ENCODE measurements at places on chromosomes 4 and X.

DNA sequence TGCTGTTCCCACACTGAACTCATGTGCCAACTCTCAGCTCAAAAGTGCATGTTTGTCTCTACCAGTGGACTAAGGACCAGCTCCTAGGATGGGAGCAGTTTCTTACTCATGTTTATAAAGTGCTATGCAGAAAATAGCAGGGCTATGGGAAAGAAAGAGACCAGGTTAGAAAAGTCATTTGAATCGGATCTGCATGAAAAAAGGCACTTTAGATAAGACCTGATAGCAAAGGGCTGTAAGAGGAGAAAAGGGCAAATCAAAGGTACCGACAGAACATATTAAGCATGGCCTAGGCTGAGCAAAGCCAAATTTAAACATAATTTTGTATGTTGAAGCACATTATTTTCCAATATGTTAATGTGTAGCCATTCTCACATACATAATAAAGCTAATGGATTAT, 362.3 kb upstream of the ZFP42 start:
- no peaks in the 10 kb centered on the region for H3K4me1 ChIP-seq
- H3K4me3 ChIP-seq, result no peak overlapping the region
- no peak overlapping the region for H3K27ac ChIP-seq
- no peaks in the 10 kb centered on the region for H3K36me3 ChIP-seq
- no peaks in the 10 kb centered on the region for H3K27me3 ChIP-seq

DNA sequence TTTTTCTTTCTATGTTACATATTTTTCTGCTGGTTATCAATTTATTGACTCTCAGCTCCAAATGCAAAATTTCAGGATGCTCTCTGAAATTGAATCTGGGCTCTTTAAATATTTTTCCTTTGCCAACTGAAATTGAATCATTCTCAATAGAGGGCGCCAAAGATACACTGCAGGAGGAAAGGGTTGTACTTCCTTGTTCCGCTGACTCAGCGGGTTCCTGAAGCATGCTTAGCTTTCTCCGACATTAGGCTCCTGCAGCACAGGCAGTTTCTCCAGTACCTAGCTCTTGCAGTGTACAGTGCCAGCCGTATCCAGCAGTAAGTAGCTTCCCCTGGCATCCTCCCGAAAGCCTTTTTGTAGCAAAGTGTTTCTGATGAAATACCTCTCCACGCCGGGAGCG, 28.8 kb upstream of the CFAP47 start:
- H3K27me3 ChIP-seq, result no peaks in the 10 kb centered on the region
- DNase-seq, result no peak
- no peak overlapping the region for H3K4me3 ChIP-seq
- H3K4me1 ChIP-seq, result no peaks in the 10 kb centered on the region

GRCh38 chr4:137630252-137630651, 98.0 kb upstream of the PCDH18 start:
- no peaks in the 10 kb centered on the region for H3K36me3 ChIP-seq
- H3K4me1 ChIP-seq, result no peaks in the 10 kb centered on the region

GRCh38 chr4:95050980-95051701, 293.4 kb downstream of the BMPR1B start:
- H3K4me1 ChIP-seq, result no peaks in the 10 kb centered on the region
- H3K4me3 ChIP-seq, result no peak overlapping the region
- DNase-seq, result no peak
- no peaks in the 10 kb centered on the region for H3K36me3 ChIP-seq

DNA sequence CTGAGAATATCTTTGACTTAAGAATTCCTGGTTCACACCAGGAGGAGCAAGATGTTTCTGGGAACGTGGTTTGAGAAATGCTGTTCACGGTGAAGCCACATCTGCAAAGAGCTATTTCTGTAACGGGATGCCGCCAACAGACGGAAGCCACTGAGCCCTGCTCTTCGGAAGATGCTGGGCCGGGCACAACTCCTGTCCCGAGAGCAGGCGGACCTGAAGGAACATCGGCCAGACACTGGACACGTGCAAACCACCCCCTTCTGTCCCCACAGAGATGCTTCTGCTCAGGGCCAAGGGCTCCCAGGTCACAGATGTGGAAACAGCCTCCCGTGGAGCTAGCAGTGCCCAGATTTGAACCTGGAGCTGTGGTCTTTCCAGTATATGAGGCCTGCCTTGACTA, 24.3 kb downstream of the HMX1 start:
- H3K36me3 ChIP-seq, result no peaks in the 10 kb centered on the region
- H3K4me1 ChIP-seq, result no peaks in the 10 kb centered on the region
- no peak overlapping the region for H3K27ac ChIP-seq
- H3K27me3 ChIP-seq, result peaks cover 91% of the 10 kb centered on the region
- H3K4me3 ChIP-seq, result no peak overlapping the region

DNA sequence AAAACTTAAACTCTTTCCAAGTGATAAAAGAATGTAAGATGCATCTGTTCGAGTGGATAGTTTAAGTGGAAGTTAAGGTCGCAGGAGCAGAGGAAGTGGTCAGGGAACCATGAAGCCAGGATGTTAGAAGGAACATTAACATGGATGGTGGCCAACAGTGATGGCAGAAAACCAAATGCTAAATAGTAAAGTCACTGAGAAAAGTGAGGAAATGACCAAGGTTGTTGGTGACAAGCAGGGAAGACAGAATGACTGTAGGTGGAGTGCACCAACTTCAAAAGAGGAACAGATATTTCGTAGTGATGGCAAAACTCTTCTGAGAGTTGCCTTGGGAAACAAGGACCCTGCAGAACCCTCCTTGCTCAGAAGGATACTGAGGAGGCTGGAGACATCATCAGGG, 226.2 kb downstream of the PALLD start:
- DNase-seq, result no peak
- H3K36me3 ChIP-seq, result no peaks in the 10 kb centered on the region
- no peak overlapping the region for H3K4me3 ChIP-seq
- H3K27me3 ChIP-seq, result no peaks in the 10 kb centered on the region
- H3K4me1 ChIP-seq, result no peaks in the 10 kb centered on the region

- H3K4me1 ChIP-seq, result peaks cover 14% of the 10 kb centered on the region
- H3K4me3 ChIP-seq, result no peak overlapping the region
- H3K27me3 ChIP-seq, result no peaks in the 10 kb centered on the region
- H3K27ac ChIP-seq, result no peak overlapping the region
Measured at GRCh38 chr4:2820216-2820982, 23.2 kb upstream of the ADD1 start.

DNA sequence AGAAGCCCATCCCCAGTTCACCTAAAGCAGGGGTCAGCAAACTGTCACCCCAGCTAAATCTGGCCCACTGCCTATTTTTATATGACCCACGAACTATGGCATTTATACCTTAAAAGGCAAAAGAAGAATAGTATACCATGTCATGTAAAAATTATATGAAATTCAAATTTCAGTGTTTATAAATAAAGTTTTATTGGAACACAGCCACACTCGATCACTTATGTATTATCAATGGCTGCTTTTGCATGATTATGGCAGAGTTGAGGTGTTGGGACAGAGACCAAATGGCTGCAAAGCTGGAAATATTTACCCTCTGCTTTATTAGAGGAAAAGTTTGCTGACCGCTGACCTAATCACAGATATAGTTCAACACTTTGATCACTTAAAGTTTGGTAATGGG, 59.2 kb upstream of the GATB start:
- no peak overlapping the region for H3K27ac ChIP-seq
- no peaks in the 10 kb centered on the region for H3K36me3 ChIP-seq
- no peak overlapping the region for H3K4me3 ChIP-seq
- DNase-seq, result no peak

DNA sequence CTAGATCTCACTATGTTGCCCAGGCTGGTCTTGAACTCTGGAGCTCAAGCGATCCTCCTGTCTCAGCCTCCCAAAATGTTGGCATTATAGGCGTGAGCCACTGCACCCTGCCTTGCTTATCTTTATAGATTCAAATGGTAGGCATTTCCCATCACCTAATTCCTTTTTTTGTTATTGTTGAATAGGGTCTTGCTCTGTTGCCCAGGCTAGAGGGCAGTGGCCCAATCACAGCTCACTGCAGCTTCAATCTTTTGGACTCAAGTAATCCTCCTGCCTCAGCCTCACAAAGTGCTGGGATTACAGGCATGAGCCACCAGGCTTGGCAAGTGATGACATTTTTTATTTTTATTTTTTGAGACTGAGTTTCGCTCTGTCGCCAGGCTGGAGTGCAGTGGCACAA, 16.7 kb upstream of the WDR45 start:
- H3K4me3 ChIP-seq, result no peak overlapping the region
- no peaks in the 10 kb centered on the region for H3K36me3 ChIP-seq
- no peak for DNase-seq
- no peak overlapping the region for H3K27ac ChIP-seq
- no peaks in the 10 kb centered on the region for H3K27me3 ChIP-seq

DNA sequence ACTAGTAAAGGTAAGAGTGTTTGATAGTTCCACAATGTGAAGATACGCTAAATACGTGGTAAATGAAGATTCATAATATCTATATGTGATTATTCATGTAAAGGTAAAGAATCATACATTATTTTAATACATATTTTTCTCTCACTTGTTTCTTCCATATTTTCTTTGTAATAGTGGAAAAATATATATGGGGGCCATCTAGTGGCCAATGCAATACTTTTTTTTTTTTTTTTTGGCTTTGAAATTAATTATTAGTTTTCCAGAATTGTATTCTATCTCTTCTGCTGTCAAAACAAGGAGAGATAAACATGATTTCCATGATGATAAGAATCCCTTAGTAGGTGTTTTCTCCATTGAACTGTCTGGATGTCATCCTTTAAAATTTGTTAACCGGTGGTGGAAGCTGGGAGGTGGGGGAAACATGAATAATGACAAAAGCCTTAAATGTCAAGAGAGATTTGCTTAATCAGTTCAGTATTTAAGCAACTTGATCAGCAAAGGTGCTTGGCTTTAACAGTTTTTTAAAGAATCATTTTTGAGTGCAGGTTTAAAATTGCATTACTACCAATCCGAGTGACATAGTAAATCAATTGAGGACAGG, 508.7 kb upstream of the HTR2C start:
- no peaks in the 10 kb centered on the region for H3K36me3 ChIP-seq
- H3K27ac ChIP-seq, result no peak overlapping the region
- no peak overlapping the region for H3K4me3 ChIP-seq
- no peaks in the 10 kb centered on the region for H3K4me1 ChIP-seq
- H3K27me3 ChIP-seq, result no peaks in the 10 kb centered on the region

DNA sequence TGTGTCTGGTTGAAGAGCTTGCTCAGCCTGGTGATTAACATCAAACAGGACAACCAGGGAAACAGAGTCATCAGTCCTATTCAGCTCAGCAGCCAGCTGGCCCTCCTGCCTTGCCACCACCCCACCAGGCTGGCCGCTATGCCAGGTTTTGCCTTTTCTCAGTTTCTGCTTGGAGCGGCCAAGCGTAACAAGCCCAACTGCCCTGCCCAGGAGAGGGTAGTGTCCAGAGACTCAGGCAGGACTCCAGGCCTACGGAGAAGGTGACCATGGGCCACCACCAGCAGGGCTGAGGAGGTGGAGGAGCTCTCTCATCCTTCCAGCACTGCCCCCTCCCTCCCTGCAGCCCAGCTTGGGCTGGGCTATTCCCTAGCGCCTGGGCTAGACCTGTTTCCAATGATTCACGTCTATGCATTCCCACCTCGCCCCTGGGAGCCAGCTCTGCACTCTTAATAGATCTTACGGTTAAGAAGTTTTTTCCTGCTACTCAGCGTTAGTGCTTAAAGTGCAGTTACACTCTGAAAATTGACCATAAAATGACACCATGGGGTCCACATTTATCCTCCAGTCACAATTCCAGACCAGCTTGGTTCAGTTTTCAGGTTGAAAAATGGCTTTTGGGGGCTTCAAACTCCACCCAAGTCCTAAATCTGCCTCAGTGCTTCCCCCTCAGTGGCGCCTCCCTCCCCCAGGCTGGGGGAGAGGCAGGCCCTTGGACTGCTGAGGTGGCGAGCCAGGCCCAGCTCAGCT, 124.0 kb upstream of the PJA1 start:
- no peaks in the 10 kb centered on the region for H3K27me3 ChIP-seq
- peaks cover 11% of the 10 kb centered on the region for H3K4me1 ChIP-seq
- H3K4me3 ChIP-seq, result no peak overlapping the region
- no peak for DNase-seq

DNA sequence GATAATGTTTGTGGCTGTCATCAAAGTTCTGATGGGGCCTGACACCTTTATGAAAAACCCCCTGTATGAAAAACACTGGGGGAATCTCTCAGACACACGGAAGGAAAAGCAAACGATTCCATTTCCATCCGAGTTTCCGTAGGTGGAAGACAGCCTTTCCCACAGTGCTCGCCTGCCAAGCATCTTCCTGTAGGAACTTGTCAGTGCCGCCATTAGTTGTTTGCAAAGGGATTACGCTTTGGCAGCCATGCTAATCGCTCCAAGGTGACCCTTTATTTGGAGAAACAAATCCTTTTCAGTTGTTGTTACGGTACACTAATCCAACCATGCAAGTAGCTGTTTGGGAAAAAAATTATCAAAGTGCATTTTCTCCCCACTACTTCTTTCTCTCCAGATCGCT, 44.4 kb upstream of the STOX2 start:
- peaks cover 9% of the 10 kb centered on the region for H3K4me1 ChIP-seq
- no peaks in the 10 kb centered on the region for H3K27me3 ChIP-seq
- no peaks in the 10 kb centered on the region for H3K36me3 ChIP-seq
- H3K4me3 ChIP-seq, result peak overlapping the region; percentile 48
- DNase-seq, result no peak

GRCh38 chrX:34197946-34198345, 65.8 kb upstream of the FAM47A start:
- no peak for DNase-seq
- no peaks in the 10 kb centered on the region for H3K27me3 ChIP-seq
- no peak overlapping the region for H3K4me3 ChIP-seq
- H3K36me3 ChIP-seq, result no peaks in the 10 kb centered on the region
- no peak overlapping the region for H3K27ac ChIP-seq

- no peaks in the 10 kb centered on the region for H3K27me3 ChIP-seq
- no peak for DNase-seq
- no peaks in the 10 kb centered on the region for H3K4me1 ChIP-seq
Measured at GRCh38 chrX:20715176-20715575, 448.5 kb upstream of the RPS6KA3 start.

DNA sequence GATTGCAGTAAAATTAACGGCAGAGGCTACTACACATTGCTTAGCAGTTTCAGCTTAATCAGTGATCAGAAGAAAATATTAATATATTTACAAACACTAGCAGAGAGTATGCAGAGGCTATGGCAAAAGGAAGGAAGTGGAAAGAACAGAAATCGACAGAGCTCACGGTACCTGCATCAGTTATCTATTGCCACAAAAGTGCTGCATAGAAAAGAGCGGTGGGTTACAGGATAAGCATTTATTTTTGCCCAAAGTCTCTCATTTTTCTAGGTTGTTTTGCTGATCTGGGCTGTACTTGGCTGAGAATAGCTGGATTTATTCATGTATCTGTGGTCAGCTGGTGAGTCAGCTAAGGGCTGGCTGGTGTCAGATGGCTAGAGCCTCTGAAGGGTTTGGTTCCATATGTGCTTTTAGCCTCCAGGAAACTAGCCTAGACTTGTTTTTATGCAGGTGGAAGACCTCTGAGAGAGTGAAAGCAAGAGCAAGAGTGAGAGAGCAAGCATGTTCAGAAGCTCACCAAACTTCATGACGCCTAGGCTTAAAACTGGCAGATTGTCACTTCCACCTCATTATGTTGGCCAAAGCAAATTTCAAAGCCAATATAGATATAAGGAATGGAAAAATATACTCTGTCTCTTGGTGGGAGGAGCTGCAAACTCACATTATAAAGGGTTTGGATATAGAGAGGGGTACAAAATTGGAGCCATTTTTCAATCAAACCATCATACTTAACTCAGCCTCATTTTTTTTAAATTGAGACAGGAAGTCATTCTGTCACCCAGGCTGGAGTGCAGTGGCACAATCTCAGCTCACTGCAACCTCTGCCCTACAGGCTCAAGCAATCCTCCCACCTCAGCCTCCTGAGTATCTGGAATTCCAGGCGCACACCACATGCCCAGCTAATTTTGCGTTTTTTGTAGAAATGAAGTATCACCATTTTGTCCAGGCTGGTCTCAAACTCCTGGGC, 153.2 kb upstream of the RPL34 start:
- H3K4me1 ChIP-seq, result no peaks in the 10 kb centered on the region
- DNase-seq, result no peak
- H3K4me3 ChIP-seq, result no peak overlapping the region
- H3K36me3 ChIP-seq, result no peaks in the 10 kb centered on the region
- no peaks in the 10 kb centered on the region for H3K27me3 ChIP-seq
- H3K27ac ChIP-seq, result no peak overlapping the region

All from esophagus squamous epithelium (tissue), 5 donors.